ENCODE measurements at places on chromosomes 11 and 22.

DNA sequence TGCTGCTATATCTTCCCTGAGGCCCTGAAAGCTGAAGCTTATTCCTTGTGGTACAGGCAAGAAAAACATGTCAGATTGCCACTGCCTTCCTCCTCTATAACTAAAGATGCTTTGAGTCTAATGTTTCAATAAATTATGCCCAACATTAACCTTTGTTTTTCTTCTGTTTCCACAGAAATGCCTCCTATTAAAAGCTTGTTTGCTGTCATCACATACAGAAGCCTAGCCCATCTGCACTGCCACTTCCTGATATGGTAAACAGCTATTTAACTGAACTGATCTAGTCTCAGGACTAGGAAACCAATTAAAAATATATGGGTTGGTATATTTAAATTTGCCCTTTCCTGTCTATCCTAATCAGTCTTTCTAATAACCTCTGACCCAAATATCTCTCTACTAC, 17.1 kb upstream of the CRTAM start:
- no peak for DNase-seq

GRCh38 chr11:65377036-65377435, 5.4 kb downstream of the SLC25A45 start:
- no peak for DNase-seq

DNA sequence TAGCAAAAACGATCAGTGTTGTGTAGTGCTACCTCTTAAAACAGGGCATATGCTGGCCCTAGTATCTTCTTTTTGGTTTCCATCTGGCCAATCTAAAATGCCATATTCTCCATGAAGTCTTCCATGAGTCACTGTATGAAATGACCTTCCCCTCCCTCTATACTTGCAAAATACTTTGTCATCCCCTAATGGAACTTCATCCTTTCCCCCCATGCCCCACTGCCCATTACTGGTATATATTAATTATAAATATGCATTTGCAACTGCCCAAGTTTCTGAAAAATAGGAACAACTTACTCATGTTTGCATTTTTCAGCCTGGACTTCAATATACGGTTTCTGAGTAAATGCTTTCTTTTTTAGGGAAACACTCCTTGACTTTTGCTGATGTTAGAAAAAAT, 4.5 kb downstream of the APIP start:
- no peak for DNase-seq

DNA sequence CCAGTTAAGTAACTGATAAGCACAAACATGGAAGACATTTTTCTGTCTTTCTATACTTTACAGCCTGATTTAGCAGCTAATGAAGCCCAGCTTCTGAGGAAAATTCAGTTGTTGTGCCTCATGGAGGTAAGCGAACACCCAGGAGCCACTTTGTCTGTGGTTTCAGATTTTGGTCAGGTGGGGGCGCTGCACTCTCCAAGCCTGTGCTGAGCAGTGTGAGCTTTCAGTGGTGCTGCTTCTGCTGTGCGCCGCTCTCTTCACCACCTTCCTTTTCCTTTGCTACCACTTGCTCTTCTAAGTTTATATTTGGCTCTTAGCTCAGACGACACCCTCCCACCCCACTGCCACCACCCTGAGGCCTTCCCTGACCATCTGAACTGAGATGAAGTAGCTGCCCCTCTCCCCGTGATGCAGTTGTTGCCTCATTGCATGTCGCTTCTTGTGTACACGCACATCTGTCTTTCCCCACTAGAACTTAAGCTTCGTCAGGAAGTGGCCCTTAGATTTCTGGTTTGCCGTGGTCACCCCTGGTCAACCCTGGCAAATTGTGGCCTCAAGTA, 14.0 kb downstream of the PSMD13 start:
- DNase-seq = no peak

GRCh38 chr22:41574847-41575381, 14.1 kb downstream of the CSDC2 start:
- no peak for DNase-seq

GRCh38 chr11:28539239-28540030, 431.2 kb downstream of the METTL15 start:
- DNase-seq = no peak

DNA sequence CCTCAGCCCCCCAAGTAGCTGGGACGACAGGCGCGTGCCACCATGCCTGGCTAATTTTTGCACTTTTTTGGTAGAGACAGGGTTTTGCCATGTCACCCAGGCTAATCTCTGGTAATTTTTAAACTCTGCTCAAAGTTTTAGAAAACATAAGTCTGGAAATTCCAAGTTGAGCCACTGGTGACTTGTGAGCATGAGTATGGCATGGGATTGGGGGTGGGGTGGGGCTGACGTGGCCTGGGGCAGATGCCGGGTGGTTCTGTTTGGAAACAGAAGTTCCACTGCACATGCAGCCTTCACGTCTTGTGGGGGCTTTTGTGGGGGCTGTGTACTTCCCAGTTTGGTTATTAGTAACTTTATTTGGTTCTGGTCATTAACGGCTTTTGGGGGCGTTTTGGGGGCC, 67.3 kb downstream of the PTPRJ start:
- no peak for DNase-seq

- no peak for DNase-seq
Measured at GRCh38 chr11:63766531-63767235, 1.9 kb downstream of the ZFTA start.

- no peak for DNase-seq
Measured at GRCh38 chr11:109547356-109548027, 125.5 kb downstream of the C11orf87 start.

GRCh38 chr11:88489030-88489429, 151.5 kb upstream of the CTSC start:
- no peak for DNase-seq

GRCh38 chr22:46087816-46088277, 62.5 kb upstream of the PPARA start:
- peak; percentile 95 for DNase-seq

DNA sequence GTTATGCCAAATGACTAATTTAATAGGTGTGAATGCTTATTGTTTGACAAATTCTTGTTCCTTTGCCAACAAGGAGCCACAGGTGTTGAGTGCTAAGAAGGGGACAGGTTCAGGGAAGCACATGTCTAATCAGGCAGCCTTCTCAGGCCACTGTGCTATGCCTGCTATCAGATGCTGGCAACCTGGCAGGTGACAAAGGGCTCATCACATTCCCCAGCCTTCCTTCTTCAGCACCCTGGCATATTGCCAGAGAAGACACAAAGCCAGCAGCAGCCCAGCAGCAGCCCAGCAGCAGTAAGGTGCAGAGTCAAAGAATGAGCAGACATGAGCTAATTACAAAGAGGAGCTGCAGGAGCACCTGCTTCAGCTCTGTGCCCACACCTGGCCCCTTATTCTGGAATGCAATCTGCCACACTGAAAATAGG, 68.2 kb downstream of the GUCY1A2 start:
- DNase-seq = no peak

All from nucleus accumbens (tissue), 56 donors.